BJ (cell line): ENCODE measurements at places on chromosomes 1 and 21.

GRCh38 chr21:29523646-29524045, 224.9 kb downstream of the BACH1 start:
- DNase-seq, result no peak

DNA sequence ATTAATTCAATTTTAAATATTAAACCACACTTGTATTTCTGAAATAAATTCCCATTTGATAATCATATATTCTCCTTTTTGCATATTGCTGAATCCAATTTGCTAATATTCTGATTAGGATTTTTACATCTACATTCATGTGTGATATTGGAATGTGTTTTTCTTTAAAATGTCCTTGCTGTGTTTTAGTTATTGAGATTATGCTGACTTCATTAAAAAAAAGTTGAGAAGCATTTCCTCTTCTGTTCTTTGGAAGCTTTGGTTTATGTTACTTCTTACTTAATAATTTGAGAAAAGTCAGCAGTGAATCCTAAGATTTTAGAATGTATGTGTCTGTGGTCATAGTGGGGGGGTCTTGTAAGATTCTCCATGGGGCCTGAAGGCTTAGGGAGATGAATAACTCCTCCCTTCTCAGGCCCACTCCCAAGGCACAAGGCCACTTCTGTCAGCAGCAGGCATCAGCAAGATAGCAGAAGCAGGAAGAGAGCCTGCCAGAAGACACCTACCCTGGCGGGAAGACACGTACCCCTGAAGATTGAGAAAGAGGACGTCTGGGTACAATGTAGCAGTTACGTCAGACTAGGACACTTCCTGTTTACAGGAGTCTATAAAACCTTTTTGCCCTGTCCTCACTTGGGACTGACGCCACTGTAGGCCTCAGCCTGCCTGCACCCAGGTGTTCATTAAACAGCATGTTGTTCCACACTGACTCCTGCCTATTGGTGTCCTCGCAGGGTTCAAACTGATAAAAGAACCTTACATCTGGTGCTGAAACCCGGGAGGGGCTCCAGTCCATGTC, 56.9 kb downstream of the ODF2L start:
- DNase-seq, result no peak

DNA sequence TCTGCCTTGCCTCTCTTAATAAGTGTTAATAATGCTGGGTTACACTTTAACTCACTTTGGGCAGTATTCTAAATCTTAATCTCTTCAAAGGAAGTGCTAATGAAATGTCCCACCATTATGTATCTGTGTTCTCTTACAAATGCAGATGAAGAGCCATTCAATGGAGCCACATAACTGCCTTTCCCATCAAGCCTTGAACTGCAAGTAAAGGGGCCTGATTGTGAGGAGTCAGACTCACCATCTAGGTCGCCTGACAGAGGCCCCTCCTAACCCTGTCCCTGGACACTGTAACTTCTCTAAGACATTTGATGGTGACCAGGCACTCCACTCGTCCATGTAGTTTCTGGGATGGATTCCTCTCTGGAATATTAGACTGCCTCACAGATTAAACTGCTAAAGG, 329.4 kb downstream of the KIF26B start:
- no peak for DNase-seq

DNA sequence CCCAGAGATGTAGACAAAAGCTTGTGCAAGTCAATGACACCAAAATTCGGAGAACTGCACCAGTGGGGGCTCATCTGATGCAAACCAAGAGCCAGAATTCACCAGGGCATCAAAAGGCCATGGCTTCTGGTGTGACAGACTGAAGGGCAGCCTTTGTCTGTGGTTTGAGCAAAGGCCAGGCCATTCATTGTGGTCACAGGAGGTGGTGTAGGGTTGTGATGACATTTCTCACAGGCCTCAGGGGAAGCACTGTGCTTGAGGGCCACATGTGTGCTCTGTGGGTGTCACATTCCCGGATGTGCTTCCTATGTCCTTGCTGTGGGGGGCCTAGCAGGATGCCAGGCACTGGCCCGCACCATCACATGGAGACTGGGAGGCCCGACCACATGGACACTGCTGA, 22.5 kb upstream of the KCNE1 start:
- no peak for DNase-seq

- no peak for DNase-seq
Observed at GRCh38 chr1:19824541-19824940, 9.5 kb upstream of the RNF186 start.

GRCh38 chr1:56816909-56817308, 2.3 kb downstream of the FYB2 start:
- no peak for DNase-seq

- peak; percentile 15 for DNase-seq
Observed at GRCh38 chr1:101302831-101303511, 66.2 kb downstream of the S1PR1 start.

DNA sequence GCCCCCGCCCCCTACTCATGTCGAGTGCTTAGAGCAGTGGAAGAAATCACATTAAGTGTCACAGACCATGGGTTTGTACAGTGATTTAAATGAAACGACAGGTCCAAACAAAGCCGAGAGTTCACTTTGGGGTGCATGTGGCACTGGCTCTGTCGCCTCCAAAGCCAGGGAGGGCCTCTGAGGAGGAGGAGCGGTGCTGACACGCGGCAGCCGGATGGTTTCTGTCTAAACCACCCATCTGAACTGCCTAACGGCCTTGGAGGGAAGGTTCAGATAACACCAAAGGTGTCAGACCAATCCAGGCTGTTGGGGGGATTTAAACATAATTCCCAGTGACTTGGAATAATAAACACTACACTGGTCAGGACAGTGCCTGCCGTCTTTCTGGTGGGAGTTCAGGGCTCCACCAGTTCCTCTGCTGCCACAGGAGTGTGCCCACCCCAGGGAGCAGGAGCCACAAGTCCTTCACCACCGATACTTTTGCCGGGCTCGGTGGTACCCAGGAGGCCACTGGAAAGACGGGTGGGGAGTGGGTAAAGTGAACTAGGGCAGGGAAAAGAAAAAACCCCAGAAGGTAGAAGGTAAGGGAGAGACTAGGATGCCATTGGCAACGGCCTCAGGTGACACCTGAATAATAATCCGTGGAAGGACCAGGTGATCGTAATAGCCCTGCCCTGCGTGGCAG, 78.2 kb downstream of the SLC66A1 start:
- no peak for DNase-seq

GRCh38 chr1:149846593-149847466, 52.5 kb upstream of the BOLA1 start:
- DNase-seq, result no peak

GRCh38 chr21:14243874-14244273, 27.9 kb downstream of the RBM11 start:
- no peak for DNase-seq

- no peak for DNase-seq
Observed at GRCh38 chr1:54403405-54403804, 2.8 kb downstream of the SSBP3 start.

DNA sequence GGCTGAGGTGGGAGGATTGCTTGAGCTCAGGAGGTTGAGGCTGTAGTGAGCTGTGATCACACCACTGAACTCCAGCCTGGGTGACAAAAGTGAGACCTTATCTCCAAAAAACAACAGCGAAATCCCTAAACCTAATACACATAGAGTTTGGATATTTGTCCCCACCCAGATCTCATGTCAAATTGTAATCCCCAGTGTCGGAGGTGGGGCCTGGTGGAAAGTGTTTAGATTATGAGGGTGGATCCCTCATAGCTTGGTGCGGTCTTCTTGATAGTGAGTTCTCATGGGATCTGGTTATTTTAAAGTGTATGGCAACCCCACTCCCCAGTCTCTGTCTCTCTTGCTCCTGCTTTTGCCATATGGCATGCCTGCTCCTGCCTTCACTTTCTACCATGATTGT, 94.0 kb downstream of the POU2F1 start:
- no peak for DNase-seq

- no peak for DNase-seq
Observed at GRCh38 chr1:186511761-186512637, 51.1 kb upstream of the PDC start.

GRCh38 chr21:15164678-15165303, 100.0 kb upstream of the NRIP1 start:
- no peak for DNase-seq

DNA sequence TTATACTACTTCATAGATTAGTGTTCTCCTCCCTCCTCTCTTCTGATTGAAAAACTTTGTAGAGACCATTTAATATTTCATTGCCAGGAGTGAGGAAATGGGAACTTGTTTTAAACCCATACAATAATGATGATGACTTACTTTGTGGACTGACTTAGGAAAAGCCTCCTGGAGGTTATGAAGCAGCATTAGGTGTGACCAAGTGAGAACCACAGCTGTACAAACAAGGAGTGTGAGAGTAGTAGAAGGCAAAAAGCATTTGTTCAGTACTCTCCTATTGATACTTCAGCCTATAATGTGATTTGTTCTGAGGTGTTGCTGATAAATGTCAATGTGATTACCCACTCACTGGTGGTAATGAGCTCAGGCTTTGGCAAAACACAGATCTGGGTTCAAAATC, 8.4 kb downstream of the TIPRL start:
- DNase-seq, result no peak

GRCh38 chr1:213443415-213443814, 392.4 kb downstream of the RPS6KC1 start:
- no peak for DNase-seq

GRCh38 chr1:41939194-41939593, 20.5 kb upstream of the HIVEP3 start:
- DNase-seq, result no peak

DNA sequence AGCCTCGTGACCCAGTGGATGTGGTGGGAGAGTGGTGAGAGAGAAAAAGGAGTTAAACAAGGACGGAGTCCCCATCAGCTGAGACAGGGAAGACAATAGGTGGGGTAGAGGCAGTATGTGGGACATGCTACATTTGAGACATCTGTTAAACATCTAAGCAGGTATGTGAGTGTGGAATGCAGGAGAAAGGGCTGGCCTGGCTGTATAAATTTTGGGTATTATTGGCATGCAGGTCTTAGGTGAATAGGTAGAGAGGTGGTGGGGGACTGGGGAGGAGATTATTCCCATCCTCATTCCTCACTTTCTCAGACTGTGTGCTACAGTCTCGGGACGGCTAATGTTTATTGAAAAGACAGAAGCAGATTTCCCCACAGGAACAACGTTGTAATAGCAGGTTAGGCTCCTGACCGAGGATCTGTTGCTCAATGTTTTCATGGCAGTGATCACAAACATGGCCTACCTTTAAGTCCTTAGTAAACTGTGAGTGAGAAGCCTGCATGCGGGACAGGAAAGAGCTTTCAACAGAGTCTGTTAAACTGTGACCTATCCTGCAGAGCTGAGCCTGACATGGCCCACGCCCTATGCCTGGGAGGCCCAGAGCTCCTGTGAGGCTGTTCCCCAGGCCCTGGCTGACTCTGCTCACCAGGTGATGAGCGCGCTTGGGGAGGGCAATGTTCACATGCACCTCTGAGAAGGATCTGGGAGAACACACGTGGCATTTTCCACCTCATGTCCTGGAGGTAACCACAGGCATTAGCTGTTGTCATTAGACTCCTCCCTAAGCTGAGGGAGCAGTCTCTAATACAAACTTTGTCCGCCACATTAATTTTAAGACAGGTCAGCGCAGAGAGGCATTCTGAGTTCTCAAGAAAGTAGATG, 16.5 kb downstream of the VSIG8 start:
- DNase-seq, result no peak

DNA sequence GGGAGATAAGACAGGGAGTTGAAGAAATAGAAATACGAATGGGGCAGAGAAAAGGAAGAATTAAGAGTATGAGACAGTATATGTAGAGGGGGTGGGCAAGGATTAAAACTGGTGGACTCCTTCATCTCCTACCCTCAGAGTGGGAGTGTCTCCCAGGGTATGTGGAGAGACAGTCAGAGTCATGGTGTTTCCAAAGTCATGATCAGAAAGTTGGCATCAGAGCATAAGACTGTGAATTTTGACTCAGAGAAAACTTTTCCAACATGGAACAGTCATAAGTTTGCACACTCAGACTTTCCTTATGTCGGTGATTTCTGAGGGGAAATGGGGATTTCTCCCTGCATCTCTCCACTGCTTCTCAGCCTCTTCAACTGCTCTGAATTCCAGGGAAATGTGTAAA, 2.4 kb downstream of the CD84 start:
- no peak for DNase-seq

- no peak for DNase-seq
Observed at GRCh38 chr1:27536010-27536757, 46.2 kb upstream of the WASF2 start.

DNA sequence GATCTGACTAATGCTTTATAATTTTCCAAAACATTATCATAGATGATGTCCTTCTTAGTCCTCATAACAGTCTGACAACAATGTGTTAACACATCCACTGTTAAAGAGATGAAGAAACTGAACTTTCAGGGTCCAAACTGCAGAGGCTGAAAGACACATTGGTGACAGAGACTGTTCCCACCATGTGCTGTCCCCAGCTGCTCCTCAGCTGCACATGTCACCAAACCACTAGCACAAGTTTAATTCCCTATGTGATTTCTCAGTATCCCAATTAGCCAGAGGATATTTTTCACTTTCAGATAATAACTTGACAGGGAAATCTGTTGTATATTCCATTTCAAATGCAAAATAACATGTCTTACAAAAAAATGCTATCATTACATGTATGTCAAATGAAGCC, 24.6 kb downstream of the LAMC2 start:
- DNase-seq, result no peak

GRCh38 chr1:151984313-151984956, 9.2 kb downstream of the S100A10 start:
- DNase-seq, result no peak

GRCh38 chr1:33055210-33056008, 18.7 kb upstream of the AK2 start:
- no peak for DNase-seq

GRCh38 chr1:43766818-43767525, 59.6 kb downstream of the ST3GAL3 start:
- DNase-seq, result no peak

DNA sequence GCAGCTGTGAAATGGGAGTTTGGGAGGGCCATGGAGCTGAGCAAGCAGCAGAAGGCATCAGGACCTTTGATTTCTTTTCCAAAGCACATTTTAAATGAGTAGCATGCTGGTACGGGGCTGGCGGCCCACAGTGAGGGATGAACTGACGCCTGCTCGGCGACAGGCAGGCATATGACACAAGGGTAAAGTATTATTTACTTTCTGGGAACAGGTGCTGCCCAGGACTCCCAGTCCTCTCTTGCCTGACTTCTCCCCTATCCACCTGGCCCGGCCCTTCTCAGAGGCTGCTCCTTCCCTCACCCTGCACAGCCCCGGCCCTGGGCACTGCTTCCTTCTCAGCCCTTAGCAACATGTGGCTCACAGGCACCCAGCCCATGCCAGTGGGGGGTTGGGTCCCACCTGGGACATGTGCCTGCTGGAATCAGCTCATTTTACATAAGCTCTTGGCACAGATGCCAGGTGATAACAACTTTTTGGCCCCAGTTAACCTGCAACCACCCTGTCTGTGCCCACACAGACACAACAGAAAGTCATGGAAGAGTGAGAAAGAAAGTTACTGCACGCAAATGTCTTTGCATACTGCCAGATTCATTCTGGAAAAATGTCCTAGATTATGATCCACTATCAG, 112.3 kb upstream of the GADD45A start:
- no peak for DNase-seq

GRCh38 chr1:116439701-116440100, 66.7 kb downstream of the ATP1A1 start:
- no peak for DNase-seq

- DNase-seq, result no peak
Observed at GRCh38 chr1:93021539-93022134, 57.4 kb upstream of the MTF2 start.

- DNase-seq, result no peak
Observed at GRCh38 chr1:168960595-168960994, 145.9 kb upstream of the ATP1B1 start.
